NCI-H2227 treated with DMSO at 0.1 percent for 48 hours (cell line): ENCODE measurements at places on chromosomes 12 and 14.

DNA sequence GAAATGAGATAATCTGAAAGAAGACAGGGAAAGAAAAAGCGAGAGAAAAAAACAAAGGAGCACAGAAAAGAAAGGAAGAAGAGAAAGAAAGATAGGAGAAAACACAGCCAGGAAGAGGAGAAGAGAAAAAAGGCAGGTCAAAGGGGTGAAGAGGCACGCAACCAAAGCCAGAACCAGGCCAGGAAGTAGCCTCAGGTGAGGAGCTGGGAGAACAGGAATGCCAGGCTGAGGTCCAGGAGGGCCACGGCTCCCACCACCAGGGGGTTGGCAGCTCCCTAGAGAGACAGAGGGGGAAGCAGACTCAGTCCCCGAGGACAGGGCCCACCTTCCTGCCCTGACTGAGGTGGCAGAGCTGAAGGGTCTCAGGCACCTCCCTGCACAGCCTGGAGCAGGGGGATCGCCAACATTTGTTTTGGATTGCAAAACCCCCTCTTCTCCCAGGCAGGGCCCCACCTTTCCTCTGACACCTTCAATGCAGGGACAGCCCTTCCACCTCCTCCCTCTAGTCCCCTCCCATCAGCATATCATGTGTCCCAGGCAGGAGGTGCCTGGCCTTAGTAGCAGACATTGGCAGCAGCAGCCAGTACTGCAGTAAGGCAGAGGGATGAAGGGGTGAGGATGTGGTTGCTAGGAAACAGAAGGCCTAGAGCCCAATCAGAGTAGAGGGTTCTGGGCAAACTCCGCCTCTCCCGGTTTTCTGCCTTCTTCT, 2.0 kb upstream of the AP1G2 start:
- peak; percentile 34 for DNase-seq

DNA sequence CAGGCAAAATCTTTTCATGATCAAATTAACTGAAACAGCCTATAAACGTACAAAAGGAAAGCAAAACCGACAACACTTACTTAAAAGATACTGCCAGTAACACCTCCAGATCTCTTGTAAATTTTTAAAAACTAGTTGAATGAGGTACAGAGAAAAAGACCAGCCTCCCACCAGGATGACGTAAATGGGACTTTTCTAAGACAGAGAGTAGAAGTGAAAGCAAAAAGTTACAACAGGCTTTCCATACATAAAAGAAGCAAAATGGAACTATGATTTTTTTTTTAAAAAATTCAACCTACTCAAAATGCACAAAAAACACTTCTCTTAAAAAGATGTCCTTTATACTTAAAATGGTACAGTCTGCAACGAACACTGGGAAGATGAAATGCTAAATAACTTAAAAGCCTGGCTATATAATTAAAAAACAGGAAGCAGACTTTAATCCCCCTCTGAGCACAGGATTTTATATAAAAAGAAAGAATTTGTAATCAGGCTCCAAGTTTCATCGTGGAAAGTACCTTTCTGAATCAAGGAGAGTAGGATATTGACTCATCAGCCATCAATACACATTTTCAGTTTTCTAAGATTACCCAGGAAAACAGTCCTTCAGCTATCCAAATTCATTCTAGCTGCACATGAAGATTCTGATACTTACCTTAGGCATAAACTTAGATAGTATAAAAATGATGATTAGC, 14.2 kb upstream of the MYO1A start:
- DNase-seq = no peak

DNA sequence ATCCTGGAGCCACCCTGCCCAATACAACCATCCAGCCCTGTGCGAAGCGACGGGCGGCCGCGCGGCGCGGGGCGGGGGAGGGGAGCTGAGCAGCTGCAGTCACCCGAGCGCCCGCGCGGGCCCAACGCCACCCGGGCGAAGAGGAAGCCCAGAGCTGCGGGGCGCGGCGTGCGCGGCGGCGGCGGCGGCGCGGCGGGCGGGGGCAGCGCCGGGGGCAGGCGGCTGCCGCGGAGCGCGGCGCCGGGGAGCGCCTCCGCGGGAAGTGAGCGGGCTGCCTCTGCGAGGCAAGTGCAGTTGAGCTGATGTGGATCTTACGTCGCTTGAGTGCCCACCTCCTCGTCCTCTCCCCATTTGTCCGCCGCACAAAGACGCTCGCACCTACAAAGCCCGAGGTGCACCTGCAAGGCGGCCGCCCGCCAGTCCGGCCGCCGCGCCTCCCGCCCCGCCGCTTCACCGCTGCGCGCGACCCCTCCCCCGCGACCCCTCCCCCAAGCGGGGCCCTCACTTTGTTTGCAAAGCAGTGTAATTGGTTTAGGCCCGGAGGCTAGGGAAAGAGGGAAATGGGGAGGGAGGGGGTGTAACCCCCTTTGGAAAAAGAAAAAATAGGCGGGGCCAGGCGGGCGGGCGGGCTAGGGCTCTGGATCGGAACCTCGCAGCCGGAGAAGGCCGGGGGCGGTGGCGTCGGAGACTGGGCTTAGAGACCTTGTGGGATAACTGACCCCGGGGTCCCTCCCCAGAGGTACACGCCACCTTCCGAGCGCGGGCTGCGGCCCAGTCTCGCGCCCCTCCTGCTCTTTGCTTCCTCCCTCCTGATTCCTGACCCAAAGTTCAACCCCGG, at the start of the genes FOXA1 and TTC6:
TSS of gene FOXA1 (minus strand) at position 279 of the 838 bp plus-strand sequence. CDS start at position 2, 277 bp downstream.
TSS of gene TTC6 (plus strand) at position 659 of the 838 bp plus-strand sequence. CDS start 26,436 bp downstream, outside the sequence.
- DNase-seq = peak; percentile 71

GRCh38 chr12:72828662-72829324, 556.6 kb downstream of the TRHDE start:
- DNase-seq = no peak

- no peak for DNase-seq
These were observed 136.5 kb downstream of the FBXL14 start for GRCh38 chr12:1457901-1458300.

GRCh38 chr12:25725470-25725869, 172.4 kb upstream of the LMNTD1 start:
- no peak for DNase-seq

DNA sequence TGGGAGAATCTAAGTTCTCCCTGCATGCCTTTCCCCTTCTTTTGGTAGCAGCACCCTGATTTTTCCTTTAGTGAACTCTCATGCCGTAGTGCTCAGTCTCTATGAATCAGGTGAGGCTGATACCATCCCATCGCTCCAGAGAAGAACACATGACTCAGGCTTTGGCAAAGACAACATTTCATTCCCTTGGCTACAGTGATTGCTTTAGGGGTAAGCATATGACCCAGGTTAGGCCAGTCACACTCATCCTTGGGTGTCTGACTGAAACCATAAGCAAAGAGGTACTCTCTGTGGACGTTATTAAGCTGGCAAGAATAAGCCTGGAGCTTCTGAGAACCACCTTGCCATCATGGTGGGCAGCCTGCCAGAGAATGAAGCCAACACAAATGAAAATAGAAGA, 141.8 kb downstream of the MYRFL start:
- DNase-seq = no peak

DNA sequence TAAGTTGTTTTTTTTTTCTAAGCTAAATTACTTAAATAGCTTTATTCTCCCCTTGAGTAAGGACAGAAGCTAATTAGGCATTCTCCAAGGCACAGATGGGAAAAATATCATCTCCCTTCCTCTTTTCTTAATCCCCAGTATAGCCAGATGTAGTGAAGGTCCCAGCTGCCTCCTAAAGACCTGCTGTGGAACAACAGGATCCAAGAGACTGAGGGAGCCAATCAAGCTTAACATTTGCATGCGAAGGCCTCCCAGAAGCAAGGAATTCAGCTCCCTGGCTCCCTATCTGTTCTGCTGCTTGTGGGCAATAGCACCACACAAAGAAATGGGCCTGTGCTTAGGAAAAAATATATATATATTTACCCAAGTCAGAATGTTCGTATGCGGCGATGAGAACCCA, 255.2 kb downstream of the SYT1 start:
- no peak for DNase-seq

DNA sequence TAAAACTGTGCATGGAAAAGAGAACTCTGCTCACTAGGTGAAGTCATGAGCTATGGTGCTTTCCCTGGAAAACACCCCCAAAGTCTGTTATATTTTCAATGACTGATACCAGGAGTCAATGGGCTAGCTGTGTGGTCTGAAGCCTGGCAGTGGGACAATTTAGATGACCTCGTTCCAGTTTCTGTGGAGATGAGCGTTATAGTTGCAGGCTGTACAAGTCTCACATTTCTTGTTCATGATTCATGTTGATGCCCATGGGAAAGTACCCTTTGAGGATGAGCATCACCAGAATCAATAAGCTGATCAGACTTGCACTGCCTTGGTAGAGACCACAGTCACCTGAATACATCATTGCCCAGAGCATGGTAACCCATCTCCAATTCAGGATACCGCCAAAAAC, 70.7 kb downstream of the NOVA1 start:
- DNase-seq = no peak

DNA sequence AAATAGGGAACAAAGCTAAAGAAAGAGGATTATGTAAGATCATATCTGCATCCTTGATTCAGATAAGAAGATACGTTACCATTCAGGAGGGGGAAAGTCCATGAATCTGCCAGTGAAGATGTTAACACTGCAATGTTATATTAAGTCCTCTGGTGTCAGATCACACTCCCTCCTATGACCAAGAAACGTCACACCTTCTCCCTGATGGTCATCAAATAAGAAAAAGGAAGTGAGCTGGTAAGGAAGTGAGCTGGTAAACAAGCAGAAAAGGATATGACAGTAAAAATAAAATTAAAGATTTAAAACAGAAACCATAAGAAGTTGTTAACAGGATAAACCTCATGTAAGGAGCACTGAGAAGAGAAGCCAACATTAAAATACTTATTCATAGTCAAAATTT, 340.2 kb downstream of the SEC23A start:
- no peak for DNase-seq

GRCh38 chr14:37658156-37658555, 62.7 kb downstream of the TTC6 start:
- DNase-seq = no peak

GRCh38 chr14:73753124-73753886, 39.1 kb upstream of the PNMA1 start:
- no peak for DNase-seq

- no peak for DNase-seq
These were observed 215.1 kb downstream of the CACNA1C start for GRCh38 chr12:2267703-2268470.

DNA sequence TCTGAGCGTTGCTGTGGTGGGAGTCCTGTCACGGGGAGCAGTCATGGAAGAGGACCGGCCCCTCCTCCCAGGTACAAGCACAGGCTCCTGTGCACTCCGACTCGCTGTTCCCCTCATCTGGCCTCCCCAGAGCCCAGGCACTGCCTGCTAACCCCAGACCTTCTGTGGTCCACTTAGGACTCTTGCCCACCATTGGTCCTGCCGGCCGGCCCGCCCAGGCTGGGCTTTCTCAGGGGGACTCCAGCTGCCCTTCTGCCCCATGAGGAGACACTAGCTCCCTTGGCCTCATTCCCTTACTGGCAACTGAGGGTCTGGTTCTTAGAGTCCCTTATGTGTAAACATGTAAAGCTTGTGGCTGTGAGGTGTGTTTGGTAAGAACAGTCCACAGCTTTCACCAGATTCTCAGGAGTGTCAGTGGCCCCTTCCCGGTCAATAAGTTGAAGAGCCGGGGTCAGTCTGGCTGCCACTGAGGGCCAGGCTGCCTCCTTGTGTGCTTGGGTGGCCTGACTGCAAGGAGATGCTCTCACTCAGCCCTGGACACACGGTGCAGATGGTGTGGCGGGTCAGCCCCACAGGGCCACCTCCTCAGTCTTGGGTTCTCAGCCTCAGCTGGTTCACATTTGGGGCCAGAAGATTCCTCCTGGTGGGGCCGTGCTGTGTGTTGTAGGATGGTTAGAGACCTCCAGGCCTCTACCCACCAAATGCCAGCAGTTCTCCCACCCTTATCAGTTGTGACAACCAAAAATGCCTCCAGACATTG, 43.6 kb downstream of the DDX51 start:
- DNase-seq = no peak

- no peak for DNase-seq
These were observed 62.4 kb downstream of the PRKAB1 start for GRCh38 chr12:119730381-119730780.

- no peak for DNase-seq
These were observed 102.7 kb downstream of the DICER1 start for GRCh38 chr14:95054346-95055280.

- DNase-seq = peak; percentile 55
These were observed 61.4 kb downstream of the WSCD2 start for GRCh38 chr12:108190529-108190928.

GRCh38 chr14:89600950-89601826, 184.2 kb upstream of the FOXN3 start:
- no peak for DNase-seq

- DNase-seq = no peak
These were observed 1.4 kb upstream of the DNAJC22 start for GRCh38 chr12:49345051-49345824.

DNA sequence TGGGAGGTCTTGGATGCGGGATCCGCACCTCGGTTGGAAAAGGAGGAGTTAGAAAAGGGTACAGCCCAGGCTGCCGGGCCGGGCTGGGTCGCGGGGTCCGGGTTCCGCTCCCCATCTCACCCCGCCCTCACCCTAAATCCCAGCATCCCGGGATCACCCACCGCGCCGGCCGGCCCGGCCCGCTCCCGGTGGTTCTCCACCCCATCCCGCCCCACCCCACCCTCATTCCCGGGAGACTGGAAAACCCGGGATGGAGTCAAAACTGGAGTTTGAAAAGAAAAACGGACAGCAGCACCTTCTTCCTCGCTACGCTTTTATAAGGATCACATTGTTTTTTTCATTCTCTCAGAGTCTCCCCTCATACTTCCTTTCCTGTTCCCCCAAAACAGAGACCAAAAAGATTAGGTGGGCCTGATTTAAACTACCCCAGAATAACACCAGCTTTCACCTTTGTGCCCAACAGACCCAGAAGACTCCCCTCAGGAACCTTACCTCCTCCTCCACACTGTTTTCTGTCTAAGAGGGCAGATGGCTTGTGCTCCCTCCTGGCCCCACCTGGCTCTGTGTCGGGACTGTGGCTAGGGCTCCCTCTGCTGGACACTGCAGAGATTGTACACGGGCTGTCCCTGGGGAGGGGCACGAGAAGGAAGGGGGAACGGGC, 2.8 kb downstream of the GLI1 start:
- DNase-seq = peak; percentile 60

DNA sequence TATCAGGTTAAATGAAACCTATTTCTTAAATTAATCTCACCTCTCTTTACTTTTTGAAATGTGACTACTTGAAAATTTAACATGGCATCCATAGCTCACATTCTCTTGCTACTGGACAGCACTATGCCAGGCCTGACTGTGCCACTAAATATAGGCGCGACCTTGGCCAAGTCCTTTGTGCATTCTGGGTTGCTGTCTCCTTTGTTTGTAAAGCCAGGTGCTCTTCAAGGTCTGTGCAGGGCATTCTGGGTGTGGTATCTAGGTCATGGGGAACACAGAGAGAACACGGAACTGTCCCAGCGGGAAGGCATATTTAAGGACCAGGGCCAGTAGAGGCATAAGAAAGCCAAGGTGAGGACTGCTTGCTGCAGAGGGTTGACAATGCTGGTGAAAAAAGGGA, 121.2 kb downstream of the ZNF664 start:
- DNase-seq = no peak

GRCh38 chr12:79532907-79533288, 157.9 kb downstream of the PAWR start:
- DNase-seq = no peak

DNA sequence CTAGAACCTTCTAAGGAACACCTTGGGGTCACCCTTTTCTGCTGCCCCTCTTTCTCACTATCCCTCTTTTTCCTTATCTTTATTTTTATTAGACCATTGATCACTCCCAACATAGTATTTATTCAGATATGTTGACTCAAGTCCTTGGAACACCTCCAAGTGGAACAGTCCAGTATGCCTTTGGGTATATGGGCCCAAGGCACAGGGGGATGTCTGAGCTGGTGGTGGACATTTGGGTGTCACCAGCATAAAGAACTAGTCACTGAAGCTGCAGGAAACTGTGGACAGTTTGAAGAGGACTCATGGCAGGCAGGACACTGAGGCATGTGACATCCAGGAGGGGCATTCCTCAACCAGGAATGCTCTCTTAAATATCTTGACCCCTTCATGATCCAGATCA, 105.6 kb downstream of the VEZT start:
- DNase-seq = no peak
